ENCODE measurements at places on chromosomes 1 and 21.

- no peak for DNase-seq
Measured at GRCh38 chr1:4830707-4831106, 176.3 kb downstream of the AJAP1 start.

DNA sequence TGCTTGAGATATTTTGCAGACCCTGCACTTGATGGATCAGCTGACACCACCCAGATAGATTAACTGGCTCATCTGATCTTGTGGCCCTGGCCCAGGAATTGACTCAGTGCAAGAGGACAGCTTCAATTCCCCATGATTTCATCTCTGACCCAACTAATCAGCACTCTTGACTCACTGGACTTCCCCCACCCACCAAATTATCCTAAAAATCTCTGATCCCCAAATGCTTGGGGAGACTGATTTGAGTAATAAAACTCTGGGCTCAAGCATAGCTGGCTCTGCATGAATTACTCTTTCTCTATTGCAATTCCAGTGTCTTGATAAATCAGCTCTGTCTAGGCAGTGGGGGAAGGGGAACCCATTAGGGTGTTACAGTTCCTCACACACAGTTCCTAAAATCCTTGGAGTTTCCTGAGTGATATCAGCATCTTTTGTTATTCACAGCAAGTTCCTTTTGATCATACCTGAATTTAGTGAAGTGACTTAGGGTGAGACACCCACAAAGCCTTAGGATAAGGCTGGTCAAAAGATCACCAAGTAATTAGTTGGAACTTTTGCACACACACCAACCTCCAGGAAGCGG is 104.2 kb downstream of the COP1 start:
- no peak for DNase-seq

DNA sequence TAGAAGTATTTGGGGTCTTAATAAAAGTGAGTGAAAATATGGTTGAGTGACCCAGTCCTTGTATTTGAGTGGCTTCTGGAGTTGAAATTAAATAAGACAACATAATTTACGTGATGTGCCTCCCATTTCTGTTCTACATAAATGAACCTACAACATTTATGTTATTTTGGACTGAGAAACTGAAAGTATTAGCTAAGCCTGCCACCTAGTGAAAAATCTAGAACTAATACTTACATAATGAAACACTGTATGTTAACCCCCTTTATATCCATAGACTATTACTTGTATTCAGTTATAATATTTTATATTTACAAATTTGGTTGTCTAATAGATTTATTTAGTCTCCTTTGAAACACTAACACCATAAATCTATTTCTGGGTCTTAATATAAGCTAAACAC is 298.9 kb downstream of the KCNT2 start:
- DNase-seq, result no peak

DNA sequence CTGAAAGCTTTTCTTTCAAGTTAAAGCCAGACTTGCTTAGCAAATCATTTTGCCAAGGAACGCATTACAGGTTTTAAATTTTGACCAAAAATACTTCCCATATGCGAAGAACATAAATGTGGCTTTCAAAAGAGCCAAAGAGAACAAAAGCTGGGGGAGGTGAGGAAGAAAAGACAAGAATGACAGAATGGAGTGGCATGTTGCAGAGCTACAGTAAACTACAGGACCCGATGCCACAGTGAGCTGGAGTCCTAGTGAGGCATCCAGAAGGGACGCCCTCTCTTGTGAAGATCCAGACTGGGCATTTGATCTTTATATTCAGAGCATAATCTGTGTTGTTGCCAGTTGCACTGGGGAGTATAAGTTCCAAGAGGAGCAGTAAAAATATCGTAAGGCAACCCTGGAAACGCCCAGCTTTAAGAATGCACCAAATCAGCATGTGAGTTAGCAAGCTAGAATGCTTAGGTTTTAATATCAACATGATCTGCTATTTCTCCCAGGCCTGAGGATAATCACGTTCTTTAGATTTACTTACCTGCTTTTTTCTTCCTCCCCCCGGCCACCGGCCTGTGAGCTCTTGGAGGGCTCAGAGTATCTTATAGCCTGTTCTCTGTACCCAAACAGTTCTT is 48.4 kb upstream of the HOOK1 start:
- no peak for DNase-seq

GRCh38 chr21:34724131-34724856 is 55.5 kb downstream of the CLIC6 start:
- DNase-seq, result no peak

DNA sequence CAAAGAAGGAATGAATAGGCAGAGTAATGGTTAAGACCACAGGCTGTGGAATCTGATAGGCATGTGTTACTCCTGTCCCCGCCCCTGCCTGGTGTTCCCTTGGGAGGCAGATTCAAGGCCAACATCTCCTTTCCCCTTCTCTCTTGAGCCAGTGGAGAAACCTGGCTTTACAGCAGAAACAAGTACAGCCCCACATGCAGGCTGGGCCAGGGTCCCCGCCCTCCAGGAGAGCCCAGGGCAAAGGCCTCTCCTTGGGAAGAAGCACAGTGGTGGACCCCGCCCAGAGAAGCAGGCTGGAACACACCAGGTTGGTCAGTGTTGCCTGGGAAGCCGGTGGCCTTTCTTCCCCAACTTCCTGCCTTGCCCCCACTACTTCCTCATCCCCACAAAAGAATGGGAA is 6.8 kb downstream of the C1orf167 start:
- DNase-seq, result no peak

- DNase-seq, result no peak
Measured at GRCh38 chr1:193141804-193142203, 20.0 kb downstream of the CDC73 start.

- DNase-seq, result no peak
Measured at GRCh38 chr21:32572574-32573420, 12.5 kb downstream of the TCP10L start.

- DNase-seq, result no peak
Measured at GRCh38 chr21:15441060-15441493, 288.7 kb upstream of the USP25 start.

- DNase-seq, result peak; percentile 40
Measured at GRCh38 chr1:159076438-159077119, at the start of gene AIM2. AIM2 (minus strand) TSS chr1:159076766; CDS start chr1:159073499, 3,267 bp downstream.

DNA sequence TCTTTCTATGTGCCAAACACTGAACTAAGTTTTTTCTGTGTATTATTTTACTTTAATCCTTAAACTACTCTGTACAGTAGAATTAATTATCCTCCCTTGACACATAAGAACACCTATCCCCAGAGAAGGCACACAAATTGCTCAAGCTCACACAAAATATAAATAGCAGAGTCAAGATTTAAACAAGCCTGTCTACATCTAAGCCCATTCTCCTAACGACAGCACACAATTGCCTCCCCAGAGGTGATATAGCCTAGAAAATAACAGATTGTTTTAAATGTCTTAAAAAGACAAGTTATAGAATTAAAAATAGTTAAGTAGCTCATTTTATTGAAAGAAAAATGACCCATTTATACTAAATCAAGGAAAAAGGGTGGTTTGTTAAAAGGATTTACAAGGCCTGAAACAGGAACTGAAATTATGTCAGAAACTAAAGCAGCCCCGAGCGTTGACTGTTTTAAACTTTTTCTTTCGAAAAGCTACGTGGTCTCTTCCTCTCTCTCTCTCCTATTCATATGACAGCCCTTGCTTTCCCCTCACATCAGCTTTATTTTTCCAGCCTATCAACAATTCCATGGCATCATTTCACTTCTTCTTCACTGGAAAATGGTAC is 30.5 kb downstream of the TNFSF18 start:
- no peak for DNase-seq

- no peak for DNase-seq
Measured at GRCh38 chr1:198664068-198664788, 25.4 kb downstream of the PTPRC start.

GRCh38 chr1:203675596-203676347 is 49.1 kb downstream of the ATP2B4 start:
- DNase-seq, result no peak

- no peak for DNase-seq
Measured at GRCh38 chr1:167420510-167420909, 97.8 kb downstream of the CD247 start.

GRCh38 chr1:202585590-202585933 is 124.7 kb downstream of the SYT2 start:
- DNase-seq, result no peak

GRCh38 chr1:230016159-230016558 is 50.9 kb upstream of the GALNT2 start:
- no peak for DNase-seq

GRCh38 chr1:25917996-25918395 is 11.8 kb upstream of the STMN1 start:
- no peak for DNase-seq

GRCh38 chr1:172948457-172948856 is 102.3 kb downstream of the TNFSF18 start:
- no peak for DNase-seq

DNA sequence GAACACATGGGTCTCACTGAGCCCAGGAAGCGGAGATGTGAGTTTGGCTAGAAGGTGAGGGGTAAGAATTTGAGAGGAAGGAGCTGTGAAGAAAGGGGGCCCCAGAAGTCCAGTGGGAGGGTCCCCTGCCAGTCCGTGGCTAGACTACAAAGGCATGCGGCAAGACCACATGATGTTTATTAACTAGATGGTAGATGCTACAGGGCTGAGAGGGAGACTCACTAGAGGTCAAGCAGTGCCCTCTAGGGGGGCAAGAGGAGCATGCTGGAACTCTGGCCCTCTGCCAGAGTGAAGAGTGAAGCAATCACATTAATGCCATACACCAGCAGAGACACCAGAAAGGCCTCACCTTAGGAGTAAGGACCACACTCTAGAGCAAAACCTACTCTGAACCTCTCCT is 12.2 kb downstream of the KIAA0319L start:
- DNase-seq, result no peak

- no peak for DNase-seq
Measured at GRCh38 chr1:42978317-42979035, 19.8 kb upstream of the SLC2A1 start.

DNA sequence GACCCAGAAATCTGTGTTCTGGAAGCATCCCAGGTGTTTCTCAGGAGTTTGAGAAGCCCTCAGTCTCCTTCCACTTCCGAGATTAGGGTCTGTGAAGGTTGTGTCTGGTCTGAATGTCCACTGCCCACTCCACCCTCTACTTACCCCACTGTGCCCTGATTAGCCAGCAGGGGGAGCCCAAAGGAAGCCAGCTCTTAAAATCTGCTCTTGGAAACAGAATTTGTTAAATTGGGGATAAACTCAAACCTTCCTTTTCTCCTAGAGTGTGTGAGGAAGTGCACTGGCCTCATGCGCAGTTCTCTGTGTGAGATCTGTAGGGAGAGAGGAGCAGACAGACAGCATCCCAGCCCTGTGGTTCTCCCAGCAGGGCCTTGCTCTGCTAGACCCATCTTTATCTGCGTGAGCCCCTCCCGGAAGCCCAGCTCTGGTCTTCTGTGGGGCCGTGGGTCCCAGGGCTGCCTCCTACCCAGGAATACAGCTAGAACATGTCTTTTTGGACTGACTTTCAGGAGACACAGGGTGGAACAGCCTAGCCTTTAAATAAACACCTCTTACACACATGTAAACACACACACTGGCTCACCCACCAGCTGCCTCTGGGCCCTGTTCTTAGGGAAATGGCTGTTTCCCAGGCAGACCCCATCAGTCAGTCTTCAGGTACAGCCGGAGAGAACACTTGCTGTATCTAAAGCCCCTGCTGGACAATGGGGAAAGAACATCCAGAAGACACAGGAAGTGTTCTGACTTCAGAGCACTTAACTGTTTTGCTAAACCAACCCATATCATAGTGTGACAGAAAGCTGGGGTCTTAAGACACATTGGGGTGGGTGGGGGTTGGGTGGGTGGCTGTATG is 52.2 kb downstream of the SMYD2 start:
- peak; percentile 14 for DNase-seq

DNA sequence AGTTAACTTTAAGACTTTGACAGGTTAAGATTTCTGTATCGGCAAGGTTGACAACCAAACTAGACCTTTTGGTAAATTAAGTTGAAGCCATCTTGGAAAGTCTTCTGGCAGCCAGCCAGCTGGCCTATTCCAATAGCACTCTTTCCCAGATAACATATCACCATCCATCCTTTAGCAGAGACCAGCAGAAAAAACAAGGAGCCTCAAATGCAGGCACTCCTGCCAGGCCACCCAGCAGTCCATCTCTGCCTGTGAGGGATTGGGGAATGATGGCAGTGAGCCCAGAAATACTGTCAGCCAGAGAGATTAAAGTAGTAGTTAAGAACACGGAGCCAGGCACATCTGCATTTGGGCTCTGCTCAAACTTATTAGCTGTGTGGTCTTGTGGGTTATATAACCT is 19.4 kb downstream of the ZBTB40 start:
- DNase-seq, result no peak

- DNase-seq, result no peak
Measured at GRCh38 chr1:193850745-193851144, 664.3 kb upstream of the B3GALT2 start.

GRCh38 chr1:233295975-233296322 is 424 bp upstream of the PCNX2 start:
- no peak for DNase-seq

DNA sequence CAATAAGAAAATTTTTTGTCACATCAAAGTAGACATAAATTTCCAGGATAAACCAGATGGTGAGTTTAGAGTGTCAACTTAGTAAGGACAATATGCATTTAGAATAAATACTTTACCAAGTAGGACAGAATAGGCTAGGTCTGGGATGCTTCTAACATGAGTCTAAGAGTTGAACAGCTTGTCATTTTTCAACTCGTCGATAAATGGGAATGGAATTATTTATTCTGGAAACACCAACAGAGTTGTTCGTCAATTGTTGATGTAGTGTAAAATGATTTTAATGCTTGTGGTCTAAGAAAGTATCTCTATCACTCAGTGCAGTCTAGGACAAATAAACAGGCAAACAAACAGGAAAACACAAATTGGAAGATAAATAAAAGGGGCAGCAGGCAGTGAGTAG is 358.4 kb upstream of the ST6GALNAC5 start:
- no peak for DNase-seq

DNA sequence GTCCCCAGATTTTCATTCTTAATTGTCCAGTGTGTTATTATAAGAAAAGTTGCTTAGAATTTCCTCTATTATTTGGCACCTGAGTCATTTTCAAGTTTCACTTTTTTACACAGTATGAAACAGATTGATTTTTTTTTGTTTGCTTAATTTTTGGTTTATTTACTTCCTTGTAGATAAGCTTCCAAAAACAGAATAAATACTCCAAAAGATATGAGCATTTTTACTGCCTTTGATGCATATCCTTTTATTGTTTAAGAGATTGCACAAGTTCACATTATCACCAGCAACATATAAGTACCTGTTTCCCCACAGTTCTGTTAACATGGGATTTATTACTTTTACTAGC is 36.3 kb upstream of the AHCYL1 start:
- no peak for DNase-seq
